CD4-positive, alpha-beta T cell treated with Interleukin-2 at 100 ng/mL for 4 hours (primary cell): ENCODE measurements at places on chromosomes 11 and 22.

GRCh38 chr11:112186304-112186703 is 11.0 kb downstream of the BCO2 start:
- no peak for DNase-seq

GRCh38 chr11:67442504-67443404 is 522 bp downstream of the CORO1B start:
- DNase-seq: no peak

DNA sequence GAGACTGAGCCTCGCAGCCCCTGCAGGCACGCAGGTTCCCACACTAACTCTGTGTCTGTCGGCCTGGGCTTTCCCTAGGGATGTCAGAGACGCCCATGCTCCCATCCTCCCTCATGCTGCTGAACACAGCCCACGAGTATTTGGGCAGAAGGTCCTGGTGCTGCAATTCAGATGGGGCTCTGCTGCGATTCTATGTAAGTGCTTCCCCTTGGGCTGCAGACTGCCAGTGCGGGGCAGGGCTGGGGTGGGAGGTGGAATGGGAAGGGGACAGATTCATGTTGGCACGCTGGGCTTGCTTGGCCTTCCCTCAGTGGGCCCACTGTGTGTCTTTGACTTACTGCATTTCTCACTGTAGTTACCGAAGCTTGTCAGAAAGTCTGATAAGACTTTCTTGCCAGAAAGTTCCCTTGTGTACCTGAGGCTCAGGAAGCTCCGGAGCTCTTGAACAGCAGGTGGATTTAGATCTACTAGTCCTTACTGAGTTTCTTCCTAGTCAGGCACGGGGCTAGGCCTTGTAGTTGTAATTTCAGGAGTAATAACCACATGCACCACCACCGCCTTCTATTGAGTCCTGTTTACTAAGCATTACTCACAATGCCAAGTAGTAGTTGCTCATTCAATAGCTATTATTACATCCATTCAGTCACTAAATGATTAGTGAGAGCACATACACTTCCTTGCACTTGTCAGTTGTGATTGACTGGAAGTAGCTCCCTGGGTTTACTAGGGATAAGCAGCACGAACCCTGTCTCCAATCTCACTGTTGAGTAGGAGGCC is 65.2 kb downstream of the CABIN1 start:
- no peak for DNase-seq

GRCh38 chr11:105609341-105609781 is 512 bp upstream of the GRIA4 start:
- no peak for DNase-seq
